Activated CD4-positive, alpha-beta T cell treated with anti-CD3 and anti-CD28 coated beads for 24 hours (primary cell): ENCODE measurements at places on chromosomes 2 and 18.

GRCh38 chr18:48428475-48429177 is 19.4 kb upstream of the ZBTB7C start:
- no peak for DNase-seq

GRCh38 chr2:183597841-183598240 is 473.6 kb downstream of the NUP35 start:
- no peak for DNase-seq

- DNase-seq: no peak
Measured at GRCh38 chr2:68970566-68971265, 3.7 kb upstream of the GKN1 start.

GRCh38 chr18:59927246-59927825 is 27.5 kb downstream of the PMAIP1 start:
- DNase-seq: peak; percentile 27
